Activated CD8-positive, alpha-beta memory T cell treated with anti-CD3 and anti-CD28 coated beads for 1 hour (primary cell): ENCODE measurements at places on chromosomes 5 and 9.

- no peak for DNase-seq
Observed at GRCh38 chr5:145437627-145438026, 397.5 kb downstream of the PRELID2 start.

DNA sequence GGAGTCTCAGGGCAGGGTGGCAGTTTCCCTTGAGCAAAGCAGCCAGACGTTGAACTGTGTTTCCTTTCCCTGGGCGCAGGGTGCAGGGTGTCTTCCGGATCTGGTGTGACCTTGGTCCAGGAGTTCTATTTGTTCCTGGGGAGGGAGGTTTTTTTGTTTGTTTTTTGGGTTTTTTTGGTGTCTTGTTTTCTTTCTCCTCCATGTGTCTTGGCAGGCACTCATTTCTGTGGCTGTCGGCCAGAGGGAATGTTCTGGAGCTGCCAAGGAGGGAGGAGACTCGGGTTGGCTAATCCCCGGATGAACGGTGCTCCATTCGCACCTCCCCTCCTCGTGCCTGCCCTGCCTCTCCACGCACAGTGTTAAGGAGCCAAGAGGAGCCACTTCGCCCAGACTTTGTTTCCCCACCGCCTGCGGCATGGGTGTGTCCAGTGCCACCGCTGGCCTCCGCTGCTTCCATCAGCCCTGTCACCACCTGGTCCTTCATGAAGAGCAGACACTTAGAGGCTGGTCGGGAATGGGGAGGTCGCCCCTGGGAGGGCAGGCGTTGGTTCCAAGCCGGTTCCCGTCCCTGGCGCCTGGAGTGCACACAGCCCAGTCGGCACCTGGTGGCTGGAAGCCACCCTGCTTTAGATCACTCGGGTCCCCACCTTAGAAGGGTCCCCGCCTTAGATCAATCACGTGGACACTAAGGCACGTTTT, 3.5 kb upstream of the PHYHD1 start:
- no peak for DNase-seq

- no peak for DNase-seq
Observed at GRCh38 chr5:73812457-73812856, 186.5 kb downstream of the ARHGEF28 start.

DNA sequence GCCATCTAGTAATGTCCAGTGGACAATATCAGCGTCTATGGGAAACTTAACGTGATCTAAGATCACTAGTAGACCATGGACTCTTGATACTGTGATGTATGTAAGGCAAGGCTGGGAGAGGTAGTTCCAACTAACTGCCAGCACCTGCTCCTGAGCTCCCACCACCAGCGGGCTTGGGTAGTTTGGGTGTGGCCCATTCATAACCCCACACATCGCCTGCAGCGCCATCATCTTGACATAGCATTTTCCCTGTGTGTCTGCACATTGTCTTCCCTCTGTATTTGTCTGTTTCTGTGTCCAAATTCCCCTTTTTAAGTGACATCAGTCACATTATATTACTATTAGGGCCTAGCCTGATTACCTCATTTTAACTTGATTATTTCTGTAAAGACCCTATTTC, 28.1 kb upstream of the GSN start:
- no peak for DNase-seq

DNA sequence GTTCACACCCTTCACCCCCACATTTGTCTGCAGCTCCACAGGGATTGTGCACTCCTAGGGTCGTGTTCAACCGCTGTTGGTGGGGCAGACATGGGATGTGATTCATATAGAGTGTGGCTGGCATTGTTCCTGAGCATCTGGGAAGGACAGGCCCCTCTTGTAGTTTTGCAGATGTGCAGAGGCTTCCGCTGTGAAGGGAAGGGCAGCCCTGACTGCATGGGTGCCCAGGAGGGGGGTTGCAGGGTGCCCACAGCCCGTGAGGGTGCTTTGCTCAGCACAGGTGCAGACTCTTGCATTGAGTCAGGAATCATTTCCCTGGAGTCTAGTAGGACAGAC, 30.2 kb upstream of the PITX1 start:
- DNase-seq, result no peak

- DNase-seq, result no peak
Observed at GRCh38 chr9:135000647-135001245, 83.0 kb upstream of the FCN1 start.

DNA sequence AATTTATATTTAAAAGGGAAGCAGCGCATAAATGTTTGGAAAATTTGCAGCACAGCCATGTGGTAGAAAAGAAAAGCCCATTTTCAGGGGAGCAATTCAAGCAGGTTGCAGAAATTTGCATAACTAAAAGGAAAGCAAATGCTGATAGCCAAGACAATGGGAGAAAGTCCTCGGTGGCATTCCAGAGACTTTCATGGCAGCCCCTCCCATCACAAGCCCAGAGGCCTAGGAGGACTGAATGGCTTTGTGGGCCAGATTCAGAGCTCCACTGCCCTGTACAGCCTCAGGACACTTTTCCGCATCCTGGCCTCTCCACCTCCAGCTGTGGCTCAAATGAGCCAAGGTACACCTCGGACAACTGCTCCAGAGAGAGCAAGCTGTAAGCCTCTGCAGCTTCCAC, 462.9 kb downstream of the CDK5RAP2 start:
- DNase-seq, result no peak

- no peak for DNase-seq
Observed at GRCh38 chr5:110969502-110969901, 102.0 kb upstream of the TSLP start.

GRCh38 chr9:96852676-96853075, 1.6 kb downstream of the ZNF782 start:
- DNase-seq, result no peak
